ENCODE measurements at places on chromosomes 5 and 9.
A peak's percentile ranks its signal among the peaks of the same experiment; 100 is the strongest.

DNA sequence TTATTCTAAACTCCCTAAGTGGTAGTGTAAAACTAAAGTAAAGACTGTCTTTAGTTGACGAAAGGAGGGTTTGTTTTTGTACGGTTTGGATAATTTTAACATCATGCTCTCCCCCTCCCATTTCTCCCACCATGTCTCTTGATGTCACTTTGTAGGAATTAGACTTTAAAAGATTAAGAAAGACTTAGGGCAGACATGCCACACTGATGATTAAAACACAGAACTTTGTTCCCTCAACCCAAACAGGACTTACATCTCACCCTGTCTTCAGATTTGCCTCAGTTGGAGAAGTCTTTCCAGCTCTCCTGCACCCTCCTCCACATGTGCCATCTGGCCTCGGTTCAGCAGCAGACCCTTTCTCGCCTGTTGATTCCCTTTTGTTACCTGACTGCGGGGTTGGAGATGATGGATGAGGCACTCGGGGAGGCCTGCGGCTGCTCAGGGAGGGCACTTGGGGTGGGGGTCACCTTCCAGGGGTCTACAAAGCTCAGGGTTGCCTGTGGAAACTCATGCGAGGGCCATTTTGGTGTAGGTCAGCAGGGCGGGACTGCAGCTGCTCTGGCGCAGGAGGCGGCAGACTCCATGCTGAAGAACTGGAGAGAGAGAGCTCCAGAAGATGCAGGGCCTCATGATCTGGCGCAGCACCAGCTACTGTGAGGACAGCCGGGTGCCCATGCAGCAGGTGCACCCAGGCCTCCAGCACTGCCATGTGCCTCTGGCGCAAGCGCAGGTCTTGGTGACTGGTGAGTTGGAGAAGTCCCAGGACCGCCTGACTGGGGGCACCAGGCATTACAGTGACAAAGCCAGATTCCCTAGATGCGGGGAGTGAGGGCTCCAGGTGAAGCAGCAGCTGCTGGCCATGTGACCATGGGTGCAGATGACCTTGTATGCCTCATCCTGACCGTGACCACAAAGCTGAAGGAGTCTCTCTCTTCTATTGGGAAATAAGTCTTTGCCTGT is 24.5 kb upstream of the EXOC3 start:
- DNase-seq: no peak

DNA sequence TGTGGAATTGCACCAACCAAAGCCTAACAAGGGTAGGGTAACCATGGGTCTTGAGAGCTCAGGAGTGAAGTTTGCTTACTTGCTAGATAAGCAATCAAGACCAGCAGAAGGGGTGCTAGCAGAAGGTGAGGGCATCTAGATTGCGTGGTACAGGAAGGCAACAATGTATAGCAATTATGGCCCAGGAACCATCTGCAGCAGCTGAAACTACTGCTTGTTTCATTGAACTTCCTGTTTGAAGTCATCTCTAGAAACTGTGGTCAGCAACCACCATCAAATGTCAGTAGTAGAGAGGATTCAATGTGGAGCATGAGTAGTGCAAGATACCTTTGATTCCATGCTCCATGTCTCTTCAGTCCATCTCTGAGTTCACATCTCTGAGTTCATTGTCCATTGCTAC is 462.1 kb upstream of the GRAMD2B start:
- no peak for DNase-seq

DNA sequence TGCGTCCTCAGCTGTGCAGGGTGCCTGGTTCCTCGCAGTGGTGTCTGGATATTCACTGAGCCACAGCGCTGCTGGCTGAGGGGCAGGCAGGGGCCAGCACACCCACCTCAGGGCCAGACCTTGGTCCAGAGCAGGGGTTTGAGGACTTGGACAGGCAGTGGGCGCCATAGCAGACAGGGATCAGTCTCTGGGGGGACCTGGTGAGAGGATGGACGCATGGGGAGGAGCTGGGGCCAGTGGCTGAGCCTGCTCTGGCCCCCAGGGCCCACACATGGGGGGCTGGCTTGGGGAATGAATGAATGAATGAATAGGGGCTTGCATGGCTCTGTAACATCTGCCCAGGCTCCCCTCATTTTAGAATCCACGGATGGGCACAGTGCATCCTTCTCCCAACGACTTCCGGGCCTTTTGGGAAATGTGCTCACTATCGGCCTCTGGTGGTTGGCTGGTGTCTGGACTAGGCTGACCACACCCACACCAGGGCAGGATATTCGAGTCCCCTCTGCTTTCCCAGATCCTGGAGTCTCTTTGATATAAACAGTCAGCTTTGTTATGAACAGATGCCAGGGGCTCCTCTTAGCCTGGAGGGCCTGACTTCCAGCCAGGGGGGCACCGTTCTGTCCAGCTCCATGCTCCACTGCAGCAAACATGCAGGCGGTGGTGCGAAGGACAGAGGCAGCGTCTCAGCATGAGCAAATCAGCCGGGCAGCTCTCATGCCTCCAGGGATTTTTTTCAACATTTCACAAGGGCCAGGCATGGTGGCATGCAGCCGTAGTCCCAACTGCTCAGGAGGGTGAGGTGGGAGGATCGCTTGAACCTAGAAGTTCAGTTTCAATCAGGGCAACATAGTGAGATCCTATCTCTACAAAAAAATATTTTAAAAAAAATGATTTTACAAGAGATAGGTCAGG is 62.6 kb downstream of the NEK6 start:
- peak; percentile 47 for DNase-seq

GRCh38 chr9:38079461-38080031 is 10.5 kb upstream of the SHB start:
- no peak for DNase-seq

- peak; percentile 2 for DNase-seq
Measured at GRCh38 chr5:130323804-130324454, 419.7 kb downstream of the CHSY3 start.

DNA sequence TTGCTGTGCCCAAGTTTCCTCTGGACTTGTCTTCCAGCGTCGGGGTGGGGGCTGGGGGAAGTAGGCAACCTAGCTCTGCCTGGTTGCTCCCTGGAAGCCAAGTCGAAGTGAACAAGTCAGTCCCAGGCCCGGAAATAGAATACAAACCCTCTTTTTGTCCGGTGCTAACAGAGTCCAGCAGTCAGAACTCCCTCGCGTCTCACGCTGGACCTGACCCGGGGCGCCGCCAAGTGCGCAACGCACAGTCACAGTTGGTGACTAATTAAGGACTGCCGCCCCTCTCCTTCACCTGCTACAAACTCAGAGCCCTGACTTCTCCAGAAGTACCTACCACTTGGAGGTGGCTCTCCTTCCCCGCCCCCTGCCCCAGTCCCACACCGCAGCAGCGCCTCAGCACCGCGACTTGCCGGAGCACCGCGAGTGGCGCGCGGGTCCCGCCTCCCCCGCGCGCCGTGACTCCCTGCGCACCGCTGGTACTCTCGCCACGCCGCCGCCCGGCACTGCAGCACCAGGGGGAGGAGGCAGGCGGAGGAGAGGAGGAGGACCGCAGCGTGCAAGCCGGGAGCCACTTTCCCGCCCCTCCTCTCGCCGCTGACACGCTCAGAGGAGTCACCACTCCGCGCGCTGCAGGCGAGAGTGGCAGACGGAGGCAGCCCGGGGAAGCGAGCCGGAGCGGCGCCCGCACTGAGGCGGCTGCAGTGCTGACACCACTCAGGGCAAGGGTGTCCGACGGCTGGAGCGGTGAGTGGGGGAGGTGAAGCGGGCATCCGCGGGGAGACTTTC is at the start of gene SV2C:
SV2C (plus strand) TSS at position 612 of the 783 bp plus-strand sequence. CDS start 48,368 bp downstream, outside the sequence.
- no peak for DNase-seq

DNA sequence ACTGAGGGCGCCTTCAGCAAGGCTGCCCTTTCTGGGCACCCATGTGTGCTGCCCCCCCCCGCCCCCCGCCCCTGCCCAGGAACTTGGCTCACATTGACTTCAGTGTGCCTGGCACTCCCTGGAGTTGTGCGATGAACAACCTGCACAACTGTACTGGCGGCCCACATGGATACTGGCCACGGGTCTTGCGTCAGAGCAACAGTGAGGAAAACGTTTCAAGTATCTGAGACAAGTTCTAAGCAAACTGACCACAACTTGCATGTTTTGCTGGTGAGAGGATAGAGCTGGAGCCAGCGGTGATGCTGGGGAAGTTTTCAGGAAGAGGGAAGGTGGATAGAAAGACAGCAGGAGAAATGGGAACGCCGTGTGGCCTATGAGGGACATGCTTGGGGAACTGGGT is 45.4 kb downstream of the HABP4 start:
- no peak for DNase-seq

DNA sequence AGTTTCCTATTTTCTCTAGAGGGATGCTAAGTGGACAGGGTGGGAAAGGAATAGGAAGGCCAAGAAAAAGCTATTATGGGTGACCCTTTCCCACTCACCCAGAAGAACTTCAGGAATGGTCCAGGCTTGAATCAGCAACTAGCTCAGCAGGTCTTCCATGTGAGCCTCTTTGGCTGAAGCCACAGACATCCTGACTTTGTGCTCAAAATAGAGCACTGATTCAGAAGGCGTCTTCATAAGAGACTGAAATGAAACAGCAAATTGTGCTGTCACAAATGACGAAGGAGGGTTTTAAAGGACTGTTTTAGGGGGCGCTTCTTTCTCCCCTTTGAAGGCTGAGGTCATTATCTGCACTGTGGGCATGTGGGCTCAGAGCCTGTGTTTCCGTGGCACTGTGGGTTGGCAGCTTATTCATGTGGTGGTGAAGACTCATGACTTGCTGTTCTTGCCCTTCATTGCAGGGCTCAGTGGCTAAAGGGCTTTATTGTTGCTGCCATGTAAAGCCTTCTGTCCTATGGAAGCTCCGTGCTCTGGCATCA is 65.8 kb upstream of the NFIL3 start:
- no peak for DNase-seq

- no peak for DNase-seq
Measured at GRCh38 chr5:11507156-11507910, 396.9 kb downstream of the CTNND2 start.

- peak; percentile 54 for DNase-seq
Measured at GRCh38 chr5:161546470-161547301, at the start of gene GABRB2. Gene GABRB2 (minus strand): TSS chr5:161546725. CDS start chr5:161546643, 82 bp downstream.

DNA sequence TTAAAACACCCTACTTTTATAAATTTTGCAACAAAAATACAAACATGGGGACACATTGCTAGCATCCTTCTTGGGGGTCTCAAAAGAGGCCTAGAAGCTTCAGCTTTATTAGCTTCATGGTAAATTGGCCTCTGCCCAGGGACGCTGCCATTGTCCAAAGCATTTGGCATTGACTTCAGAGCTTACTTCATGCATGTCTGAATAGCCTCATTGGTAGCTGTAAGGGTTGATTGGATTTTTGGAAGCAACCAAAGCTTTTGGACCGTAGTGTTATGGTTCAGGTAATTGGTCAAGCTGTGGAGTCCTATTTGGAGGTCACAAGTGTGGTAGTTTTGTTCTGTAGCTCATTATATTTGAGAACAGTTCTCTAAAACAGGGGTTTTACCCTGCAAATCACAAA is 411.7 kb upstream of the SLC24A2 start:
- no peak for DNase-seq

DNA sequence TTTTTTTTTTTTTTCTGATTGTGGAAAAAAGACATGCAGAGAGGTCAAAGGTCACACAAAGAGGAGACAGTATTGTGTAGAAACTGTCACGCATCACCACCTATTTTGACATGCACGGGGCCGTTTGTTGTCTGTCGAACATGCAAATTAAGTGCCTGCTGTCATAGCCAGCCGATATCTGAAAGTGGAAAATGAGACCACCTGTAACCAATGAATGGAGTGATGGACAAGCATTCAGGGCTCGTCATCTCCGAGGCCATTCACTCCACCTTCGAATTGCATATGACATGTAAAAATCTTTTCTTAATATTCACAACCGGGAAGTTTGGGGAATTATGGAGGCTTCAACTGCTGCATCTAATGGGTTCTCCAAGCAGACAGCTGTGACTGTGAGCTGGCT is 512.2 kb upstream of the ADAMTS16 start:
- DNase-seq: no peak

GRCh38 chr5:116733991-116734975 is 159.7 kb upstream of the SEMA6A start:
- peak; percentile 88 for DNase-seq

GRCh38 chr9:129170229-129170628 is 7.8 kb downstream of the IER5L start:
- no peak for DNase-seq

DNA sequence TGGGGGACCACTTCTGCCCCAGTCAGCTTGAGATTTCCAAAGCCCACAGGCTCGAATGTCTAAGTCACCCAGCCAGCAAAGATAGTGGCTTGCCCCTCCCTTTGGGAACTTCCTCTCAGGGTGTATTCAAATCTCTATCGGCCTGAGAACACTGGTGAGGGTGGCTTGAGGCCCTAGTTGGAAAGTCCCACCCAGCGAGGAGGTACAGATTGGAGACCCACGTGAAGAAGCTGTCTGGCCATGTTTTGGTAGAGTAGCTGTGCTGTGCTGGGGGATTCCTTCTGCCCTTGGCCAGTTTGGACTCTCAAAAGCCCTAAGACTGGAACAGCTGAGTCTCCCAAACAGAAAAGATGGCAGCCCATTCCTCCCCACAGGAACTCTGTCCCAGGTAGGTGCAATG is 172.7 kb upstream of the RIOK2 start:
- no peak for DNase-seq

- DNase-seq: no peak
Measured at GRCh38 chr5:112614986-112615385, 122.7 kb upstream of the APC start.

DNA sequence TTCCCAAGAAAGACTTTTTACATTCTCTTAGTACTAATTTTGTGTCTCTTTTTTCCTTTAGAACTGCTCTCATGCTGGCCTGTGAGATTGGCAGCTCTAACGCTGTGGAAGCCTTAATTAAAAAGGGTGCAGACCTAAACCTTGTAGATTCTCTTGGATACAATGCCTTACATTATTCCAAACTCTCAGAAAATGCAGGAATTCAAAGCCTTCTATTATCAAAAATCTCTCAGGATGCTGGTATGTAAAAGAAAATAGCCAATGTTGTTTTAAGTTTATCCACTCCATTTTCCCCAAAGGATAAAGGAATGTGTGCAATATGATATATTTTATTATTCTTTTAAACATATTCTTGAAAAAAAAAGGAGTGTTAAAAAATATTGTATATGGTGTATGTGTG is 27.3 kb upstream of the TTC23L start:
- no peak for DNase-seq

DNA sequence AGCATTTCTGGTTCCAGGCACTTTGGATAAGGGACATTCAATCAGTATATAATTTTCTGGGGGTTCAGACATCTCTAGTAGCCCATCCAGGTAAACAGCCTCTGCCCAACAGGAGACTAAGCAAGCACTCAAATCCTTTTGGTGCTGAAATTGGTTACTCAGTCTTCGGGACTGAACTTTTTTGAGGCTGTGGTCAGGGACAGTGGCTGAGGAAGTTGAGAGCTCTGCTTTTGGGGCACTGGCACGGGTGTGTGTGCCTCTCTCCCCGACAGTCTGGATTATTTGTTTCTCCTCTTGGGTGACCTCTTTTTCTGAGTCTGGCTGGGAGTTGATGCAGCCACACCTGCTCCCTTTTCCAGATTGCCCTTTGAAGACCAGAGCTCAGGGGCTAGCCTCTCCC is 47.6 kb downstream of the ACER2 start:
- DNase-seq: no peak
